ENCODE measurements at places on chromosomes 3 and 15. TPM values are rescaled to one million over a fixed set of nuclear protein-coding genes. Genes with fewer than 3 reads are reported as not detected.

The KCNMB3 gene
- total RNA-seq = 3.7 TPM

- DNase-seq = no peak
These were observed 30.1 kb upstream of the TFRC start for GRCh38 chr3:196111939-196112386.

DNA sequence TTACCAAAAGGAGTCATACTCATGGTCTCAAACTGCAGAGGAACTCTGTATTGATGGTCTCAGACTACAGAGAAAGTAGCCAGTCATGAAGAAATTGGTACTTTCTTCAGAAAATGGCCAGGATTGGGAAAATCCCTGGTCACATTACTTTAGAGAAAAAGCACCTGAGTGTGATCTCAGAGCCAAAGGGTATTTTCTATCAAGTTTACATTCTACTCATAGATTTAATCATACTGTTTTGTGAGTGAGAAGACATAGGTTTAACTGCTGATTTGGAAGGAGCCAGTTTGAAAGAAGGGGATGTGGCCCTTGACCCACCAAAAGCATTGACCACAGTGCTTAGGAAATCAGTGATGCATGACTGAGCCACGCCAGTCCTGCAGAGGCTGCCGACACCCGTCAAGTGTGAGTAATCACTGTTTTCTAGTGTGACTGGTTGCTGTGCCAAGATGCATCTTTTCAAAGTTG, 203.6 kb downstream of the AKAP13 start:
- DNase-seq = no peak

GRCh38 chr3:195880037-195880431, 28.3 kb downstream of the TNK2 start:
- no peak for DNase-seq

The RGMA gene
- 84.5 TPM for total RNA-seq

The VPS39 gene
- total RNA-seq = 116 TPM

DNA sequence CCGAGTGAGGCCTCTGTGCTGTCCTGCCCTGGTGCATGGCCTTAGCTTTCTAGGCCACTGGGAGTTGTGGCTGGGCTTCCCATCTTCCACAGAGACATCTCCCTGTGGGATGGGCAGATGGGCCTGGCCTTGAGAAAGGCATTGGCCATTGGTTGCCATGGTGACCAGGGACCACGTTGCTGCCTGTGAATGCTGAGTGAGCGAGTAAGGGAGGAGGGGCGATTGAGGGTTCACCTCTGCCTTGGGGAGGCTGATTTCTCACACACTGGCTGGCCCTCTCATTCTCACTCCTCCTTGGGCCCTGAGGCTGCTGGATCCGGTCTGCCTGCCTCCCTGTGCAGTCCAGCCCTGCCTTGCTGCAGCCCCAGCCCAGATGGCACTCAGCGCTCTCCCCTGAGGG, 26.4 kb upstream of the DOCK3 start:
- peak; percentile 52 for DNase-seq

- DNase-seq = no peak
These were observed 49.4 kb downstream of the GTPBP8 start for GRCh38 chr3:113040231-113040630.

GRCh38 chr15:36970522-36970921, 129.8 kb downstream of the MEIS2 start:
- no peak for DNase-seq

The CCPG1 gene
- 139 TPM for total RNA-seq

DNA sequence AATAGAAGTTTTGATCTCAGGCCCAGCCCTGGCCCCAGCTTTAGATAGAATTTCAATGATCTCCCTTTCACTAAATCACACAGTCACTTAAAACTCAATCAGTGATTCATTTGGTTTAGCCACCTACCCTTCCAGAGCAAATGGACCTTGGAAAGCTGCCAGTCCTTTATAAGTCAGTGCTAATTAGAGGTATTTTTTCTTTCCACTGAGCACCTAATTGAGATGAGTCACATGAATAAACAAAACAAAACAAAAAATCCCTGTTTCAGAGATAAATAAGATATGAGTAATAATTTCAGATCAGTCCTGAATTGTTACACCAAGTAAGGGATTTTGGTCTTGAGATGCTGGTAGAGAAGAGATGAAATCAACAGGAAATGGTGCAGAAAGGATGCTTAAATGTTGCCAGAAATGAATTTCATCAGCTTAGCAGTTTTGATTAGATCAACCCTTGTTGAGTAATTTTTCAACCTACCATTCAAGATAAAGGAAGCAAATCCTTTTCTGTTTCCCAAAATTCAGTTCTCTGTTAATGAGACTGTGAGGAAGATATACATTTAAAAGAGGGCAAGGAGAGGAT, 352.0 kb upstream of the COL8A1 start:
- DNase-seq = no peak

DNA sequence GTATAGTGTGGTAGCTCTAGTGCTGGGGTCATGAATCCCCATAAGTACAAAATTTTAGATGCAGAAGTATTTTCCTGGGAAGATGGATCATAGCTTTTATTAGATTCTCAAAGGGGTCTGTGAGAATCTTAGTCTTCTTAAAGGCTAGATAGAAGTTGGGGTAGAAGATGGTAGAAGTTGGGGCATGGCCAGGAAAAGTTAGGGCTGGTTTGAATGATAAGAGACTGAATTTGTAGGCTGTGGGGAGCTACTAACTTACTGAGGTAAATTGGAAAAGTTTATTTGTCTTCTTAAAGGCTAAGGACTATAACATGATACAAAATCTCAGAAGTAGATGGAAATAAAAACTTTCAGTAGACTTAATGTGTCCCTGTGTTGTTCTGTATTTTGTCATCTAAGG, 1.6 kb upstream of the UBE2Q2 start:
- no peak for DNase-seq

The CYP1A2 gene
- not detected for total RNA-seq

DNA sequence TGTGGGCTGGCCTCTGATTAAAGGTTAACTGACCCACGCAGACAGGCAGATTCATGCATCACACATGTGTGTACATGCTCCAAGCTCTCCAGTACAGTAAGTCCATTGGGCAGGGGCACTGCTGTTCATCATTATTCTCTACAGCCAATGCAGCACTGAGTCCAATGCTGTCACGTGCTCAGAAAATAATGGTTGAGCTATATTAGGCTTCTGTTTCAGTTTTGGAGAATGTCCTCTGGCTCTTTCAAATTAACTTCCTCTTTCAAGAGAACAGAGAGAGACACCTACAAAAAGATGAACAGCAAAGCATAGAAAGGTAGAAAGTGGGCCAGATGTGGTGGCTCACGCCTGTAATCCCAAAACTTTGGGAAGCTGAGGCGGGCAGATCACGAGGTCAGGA, 202.6 kb downstream of the MEX3B start:
- no peak for DNase-seq

The CTDSPL gene
- 29.5 TPM for total RNA-seq

DNA sequence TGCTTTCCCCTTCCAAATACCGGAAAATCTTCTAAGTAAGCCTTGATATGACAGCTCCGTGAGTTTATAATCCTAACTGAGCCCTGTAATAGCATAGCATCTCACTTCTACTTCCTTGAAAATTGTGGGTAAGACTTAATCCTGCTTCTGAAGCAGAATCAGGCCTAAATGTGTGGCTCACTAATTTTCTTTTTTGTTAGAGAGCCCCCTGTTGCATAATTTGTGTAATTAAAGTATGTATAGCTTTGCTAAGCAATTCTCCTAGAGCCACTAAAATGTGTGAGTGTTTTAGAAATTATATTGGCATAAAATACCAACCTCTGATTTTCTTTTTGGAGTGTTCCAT, 304.4 kb downstream of the FGF12 start:
- DNase-seq = no peak

The VPS13C gene
- 137 TPM for total RNA-seq

The CIAO2A gene
- 23.8 TPM for total RNA-seq

The RABL3 gene
- total RNA-seq = 27.6 TPM

GRCh38 chr15:58498821-58499580, 67.2 kb downstream of the LIPC start:
- DNase-seq = no peak

- no peak for DNase-seq
These were observed 198.6 kb downstream of the KBTBD8 start for GRCh38 chr3:67196677-67197076.

The HHATL gene
- 77.4 TPM for total RNA-seq

- DNase-seq = no peak
These were observed 11.9 kb downstream of the ARIH2 start for GRCh38 chr3:48930590-48930989.

Data from dorsolateral prefrontal cortex (tissue), 122 donors.